ENCODE measurements at places on chromosomes 5 and 9.

DNA sequence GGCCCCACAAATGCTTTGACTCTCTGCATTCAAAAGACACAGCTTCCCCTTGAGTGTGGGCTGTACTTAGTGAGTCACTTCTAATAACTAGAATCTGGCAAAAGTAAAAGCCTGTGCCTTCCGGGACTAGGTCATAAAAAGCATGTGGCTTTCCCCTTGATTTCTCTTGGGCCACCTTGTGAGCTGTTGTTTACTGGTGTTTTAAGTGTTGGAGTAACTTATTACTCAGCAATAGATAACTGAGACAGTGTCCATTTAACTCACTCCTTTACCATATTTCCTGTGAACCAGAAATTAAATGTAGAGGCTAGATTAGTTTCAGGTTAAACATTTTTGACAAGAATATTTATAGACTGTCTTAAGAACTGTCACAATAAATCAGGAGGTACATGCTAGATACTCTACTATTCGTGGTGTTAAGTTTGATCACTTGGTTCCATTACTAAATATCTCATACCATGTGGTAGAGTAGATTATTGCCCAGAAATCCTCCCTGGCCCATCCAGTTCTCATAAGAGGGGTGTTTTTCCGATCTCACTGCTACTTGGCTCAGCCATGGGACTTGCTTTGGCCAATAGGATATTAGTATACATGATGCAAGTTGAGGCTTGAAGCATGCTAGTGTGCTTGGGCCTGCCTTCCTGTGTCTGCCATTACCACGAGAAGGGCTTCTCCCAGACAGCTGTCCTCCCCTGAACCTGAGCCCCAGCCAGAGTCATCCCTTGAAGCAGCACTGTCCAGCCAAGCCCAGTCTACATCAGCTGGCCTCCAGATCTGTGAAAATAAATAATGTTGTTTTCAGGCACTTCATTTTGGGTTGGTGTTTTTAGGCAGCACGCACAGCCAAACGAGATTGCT, 10.4 kb upstream of the CMBL start:
- DNase-seq = no peak

- DNase-seq = no peak
These were observed 380.8 kb downstream of the SPATA31D1 start for GRCh38 chr9:82369251-82369945.

DNA sequence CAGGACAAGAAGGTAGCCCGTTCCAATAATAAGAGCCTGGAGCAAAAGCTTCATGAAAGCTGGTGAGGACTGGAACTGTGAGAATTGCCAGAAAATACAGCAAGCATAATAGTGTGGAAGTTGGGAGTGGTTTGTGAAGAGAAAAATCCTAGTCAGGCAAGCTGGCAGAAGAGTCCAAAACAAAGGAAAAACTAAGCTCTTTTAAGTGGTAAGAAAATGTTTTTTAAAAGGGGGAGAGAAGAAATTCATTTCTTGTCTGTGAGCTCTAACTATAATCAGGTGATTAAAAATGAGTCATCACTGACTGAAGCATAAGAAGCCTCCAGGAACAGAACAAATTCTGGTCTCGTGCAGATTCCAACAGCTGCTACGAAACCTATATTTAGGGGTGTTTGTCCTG, 102.6 kb downstream of the CAAP1 start:
- no peak for DNase-seq

- DNase-seq = no peak
These were observed 10.8 kb downstream of the FIBCD1 start for GRCh38 chr9:130927995-130928900.

DNA sequence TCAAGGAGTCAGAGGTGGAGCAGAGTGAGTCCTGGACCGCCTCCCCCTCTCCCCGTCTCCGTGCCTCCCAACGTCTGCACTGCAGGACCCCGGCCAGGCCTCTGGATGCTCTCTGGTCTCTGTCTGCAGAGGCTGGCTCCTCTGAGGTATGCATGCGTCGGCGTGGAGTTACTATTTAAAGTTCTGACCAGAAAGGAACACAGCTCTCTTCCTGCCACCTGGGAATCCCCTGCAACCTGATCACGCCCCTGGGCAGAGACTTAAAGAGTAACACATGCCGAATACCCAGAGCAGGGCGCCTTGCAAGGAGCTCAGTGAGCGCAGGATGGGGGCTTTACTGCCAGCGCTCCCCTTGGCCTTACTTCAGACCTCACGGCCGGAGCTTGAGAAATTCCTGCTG, 16.0 kb downstream of the ANXA6 start:
- no peak for DNase-seq
